Ovary (tissue), 10 donors: ENCODE measurements at places on chromosomes 1 and 21. TPM values are rescaled to one million over a fixed set of nuclear protein-coding genes. Genes with fewer than 3 reads are reported as not detected.

DNA sequence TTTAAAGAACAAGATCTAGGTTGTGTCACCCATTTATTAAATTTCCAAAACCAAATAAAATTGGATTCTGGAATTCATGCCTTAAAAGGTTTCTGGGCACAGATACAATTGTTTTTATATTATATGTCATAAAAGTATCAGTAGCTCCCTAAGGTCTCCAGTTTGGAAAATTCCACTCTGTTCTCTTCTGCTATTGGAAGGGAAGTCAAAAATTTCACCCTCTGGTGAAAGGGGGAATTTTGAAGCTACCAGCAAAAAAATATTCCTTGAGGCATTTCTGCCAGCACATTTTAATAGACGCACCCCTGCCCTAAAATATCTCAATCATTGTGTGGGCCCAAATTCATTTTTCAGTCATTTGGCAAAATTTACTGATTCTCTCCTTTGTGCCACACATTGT, 285.7 kb upstream of the SGIP1 start:
- no peak for DNase-seq

- no peak for DNase-seq
These were observed 1.2 kb upstream of the ST3GAL3 start for GRCh38 chr1:43705982-43706597.

- no peak for DNase-seq
These were observed 3.7 kb upstream of the SARS1 start for GRCh38 chr1:109210058-109210457.

GRCh38 chr1:200128944-200129879, 101.7 kb downstream of the NR5A2 start:
- no peak for DNase-seq

The SETD4 gene
- 12.2 TPM for total RNA-seq

The RNF19B gene
- 20.6 TPM for total RNA-seq

The LHX8 gene
- total RNA-seq = not detected

DNA sequence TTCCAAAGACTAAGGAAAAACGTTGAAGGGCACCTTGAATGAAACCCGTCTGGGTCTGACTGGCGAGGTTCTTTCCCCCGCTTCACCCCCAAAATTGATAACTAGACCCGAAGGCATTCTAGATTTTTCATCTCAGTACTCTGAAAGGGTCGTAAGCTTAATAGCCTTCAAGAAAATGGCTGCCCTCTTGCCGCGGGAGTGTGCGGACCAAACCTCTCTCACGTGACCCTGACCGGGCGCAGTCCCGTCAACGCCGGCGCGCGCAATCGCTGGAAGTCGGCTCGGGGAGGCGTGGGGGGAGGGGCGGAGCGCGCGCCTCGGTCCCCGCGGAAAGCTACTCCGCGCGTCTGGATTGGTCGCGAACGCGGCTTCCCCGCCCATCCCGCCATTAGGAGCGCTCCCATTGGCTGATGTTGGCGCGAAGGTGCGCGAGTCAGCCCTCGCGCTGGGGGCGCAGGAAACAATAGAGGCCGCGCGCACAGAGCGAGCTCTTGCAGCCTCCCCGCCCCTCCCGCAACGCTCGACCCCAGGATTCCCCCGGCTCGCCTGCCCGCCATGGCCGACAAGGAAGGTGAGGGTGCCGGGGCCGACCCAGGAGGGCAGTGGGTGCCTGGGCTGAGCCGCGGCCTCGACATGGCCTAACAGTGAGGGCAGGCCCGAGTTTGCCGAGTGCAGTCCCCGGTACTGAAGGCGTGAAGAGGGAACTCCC, at the start of gene RBBP4:
RBBP4 (plus strand) TSS at position 457 of the 709 bp plus-strand sequence; CDS start at position 556, 99 bp downstream.
- DNase-seq = peak; percentile 97

DNA sequence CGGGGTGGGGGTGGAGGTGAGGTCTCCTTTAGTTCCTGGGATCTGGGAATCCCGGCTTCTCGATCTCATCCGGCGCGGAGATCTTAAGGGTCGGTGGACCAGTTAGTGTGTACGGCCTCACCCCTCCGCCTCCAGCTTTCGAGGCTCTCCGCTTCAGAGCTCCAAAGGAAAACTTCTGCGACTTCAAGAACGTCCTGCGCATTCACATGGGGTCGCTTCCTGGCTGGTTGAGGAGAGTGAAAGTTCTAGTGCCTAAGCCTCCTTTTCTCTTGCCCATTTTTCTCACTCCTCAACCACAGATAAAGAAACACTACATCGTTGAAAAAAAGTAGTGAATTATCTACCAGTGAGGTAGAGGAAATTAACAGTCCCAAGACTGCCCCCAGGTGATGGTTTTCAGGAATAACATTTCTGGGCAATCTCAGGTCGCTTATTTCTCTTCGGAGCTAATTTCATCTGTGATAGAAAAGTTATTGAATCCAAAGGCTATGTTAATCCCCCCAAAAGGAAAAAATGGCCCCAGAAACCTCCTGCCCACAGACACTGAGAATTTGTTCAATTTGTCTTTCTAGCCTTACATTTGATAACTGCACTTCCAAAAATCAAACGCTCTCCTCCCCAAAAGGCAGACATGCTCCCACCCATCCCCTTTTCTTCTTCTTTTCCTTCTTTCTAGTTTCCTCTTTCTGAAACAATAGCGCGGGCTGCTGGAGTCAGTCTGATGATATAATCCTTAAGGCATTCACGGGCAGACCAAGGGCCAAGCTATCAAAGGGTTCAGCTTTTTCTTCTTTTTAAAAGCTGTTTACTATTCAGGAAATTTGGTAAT, 20.6 kb upstream of the TBX15 start:
- no peak for DNase-seq

DNA sequence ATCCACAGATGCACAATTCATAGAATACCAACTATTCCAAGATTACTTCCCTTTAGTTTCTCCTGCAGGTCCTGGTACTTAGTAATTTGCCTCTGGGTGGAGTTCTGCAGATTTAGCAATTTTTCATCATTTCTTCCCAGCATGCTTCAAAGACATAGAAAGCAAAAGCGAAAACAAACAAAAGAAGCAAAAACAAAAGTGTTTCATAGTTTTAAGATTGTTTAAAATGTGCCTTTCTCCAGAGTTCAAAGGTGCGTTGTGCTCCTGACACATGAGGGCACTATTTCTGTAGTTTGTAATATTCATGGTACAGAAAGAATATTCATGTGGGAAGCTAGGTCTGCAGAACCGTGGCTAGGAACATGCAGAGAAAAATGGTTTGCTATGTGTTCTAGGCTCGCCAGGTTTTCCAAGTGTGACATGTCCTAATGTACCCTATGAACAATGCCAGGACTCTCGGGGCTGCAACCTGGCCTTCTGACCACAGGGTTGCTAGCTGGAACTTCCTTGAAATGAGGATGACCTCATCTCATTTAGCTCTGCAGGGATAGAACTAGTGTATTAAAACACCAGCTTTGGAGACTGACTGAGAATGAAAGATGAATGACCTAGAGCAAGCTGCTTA, 30.0 kb upstream of the RCSD1 start:
- DNase-seq = no peak

The PLCH2 gene
- 0.48 TPM for total RNA-seq

DNA sequence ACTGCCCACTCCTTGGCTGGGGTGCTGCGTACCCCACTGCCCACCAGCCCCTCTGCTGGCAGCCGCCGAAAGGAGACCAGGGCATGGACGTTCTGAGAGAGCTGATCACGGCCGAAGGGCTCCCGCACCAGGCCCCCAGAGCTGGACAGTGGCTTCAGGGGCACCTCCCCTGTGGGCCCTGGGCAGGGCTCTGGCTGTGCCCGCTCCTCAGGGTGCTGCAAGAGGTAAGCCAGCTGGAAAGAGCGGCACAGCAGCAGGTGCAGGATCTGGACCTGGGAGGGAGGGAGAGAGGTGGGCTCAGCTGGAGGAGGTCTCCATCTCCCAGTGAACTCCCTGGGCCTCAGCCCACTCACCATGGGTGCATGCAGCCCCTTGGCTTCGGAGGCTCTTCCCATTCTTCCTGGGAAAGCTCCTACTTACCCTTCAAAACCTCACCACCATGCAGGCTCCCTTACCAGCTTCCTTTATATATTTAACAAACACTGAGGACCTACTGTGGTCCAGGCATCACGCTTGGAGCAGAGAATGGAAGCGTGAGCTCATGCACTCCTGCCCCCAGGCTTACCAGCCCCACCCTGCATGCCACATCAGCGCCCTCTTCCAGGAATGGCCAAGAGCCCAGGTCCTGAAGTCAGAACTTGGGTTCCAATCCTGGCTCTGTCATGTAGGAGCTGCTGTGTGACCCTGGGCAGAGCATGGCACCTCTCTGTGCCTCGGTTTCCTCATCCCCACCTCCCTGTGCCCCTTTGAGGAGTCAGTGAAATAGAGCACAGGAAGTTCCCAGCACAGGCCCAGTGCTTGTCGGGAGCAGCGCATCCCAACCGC, 6.8 kb upstream of the KIF17 start:
- DNase-seq = peak; percentile 7

- DNase-seq = no peak
These were observed 5.9 kb upstream of the MTFR1L start for GRCh38 chr1:25813734-25814471.

GRCh38 chr1:59485171-59485570, 188.3 kb downstream of the FGGY start:
- no peak for DNase-seq

The TGFBR3 gene
- 442 TPM for total RNA-seq

GRCh38 chr1:15226388-15227255, 20.4 kb upstream of the FHAD1 start:
- DNase-seq = no peak

DNA sequence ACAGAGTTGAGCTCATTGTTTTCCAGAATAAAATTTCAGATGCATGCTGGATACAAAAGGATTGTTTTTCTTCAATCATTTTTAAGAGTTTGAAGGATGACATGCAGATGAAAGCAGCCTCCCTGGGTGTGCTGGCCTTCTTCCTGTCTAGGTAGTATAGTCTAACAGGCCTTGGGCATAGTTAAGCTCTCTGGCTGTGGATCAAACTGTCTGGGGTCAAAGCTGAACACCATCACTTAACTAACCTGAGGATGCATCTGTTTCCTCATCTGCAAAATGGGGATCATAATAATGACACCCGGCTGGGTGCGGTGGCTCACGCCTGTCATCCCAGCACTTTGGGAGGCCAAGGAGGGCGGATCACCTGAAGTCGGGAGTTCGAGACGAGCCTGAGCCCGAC, 6.0 kb upstream of the TIE1 start:
- DNase-seq = no peak

The ATP1A4 gene
- total RNA-seq = not detected

The SPRR3 gene
- 0.85 TPM for total RNA-seq

DNA sequence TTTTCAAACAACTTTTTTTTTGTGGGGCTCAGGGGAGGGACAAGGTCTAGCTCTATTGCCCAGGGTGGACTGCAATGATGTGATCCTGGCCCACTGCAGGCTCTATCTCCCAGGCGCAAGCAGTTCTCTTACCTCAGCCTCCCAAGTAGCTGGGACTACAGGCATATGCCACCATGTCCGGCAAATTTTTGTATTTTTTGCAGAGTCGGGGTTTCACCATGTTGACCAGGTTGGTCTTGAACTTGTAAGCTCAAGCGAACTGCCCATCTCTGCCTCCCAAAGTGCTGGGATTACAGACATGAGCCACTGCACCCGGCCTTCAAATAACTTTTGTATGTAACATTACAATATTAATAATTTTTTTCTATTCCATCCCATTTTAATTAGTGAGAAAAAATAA, 33.0 kb downstream of the RAB3GAP2 start:
- no peak for DNase-seq

The PKNOX1 gene
- total RNA-seq = 25.4 TPM

DNA sequence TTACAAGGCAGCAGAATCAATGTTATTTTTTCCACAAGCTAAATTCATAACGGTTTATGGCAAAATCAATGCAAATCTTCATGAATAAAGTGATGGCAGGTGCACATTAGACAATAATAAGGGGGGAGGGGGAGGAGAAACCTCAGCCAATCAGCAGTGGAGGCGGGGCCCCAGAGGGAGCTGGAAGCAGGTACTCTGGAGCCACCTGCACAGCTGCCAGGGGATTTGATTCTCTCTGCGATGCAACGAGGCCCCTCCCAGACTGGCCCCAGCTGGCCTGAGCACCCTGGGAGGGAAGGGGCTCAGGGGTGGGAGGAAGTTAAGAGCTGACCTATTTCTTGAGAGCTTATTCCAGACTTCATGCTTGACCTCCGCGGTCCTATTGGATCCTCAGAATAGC, 127.8 kb upstream of the IGSF21 start:
- no peak for DNase-seq
